Activated CD8-positive, alpha-beta T cell treated with anti-CD3 and anti-CD28 coated beads for 36 hours (primary cell): ENCODE measurements at places on chromosomes 6 and 20. TPM values are rescaled to one million over a fixed set of nuclear protein-coding genes. Genes with fewer than 3 reads are reported as not detected.

The EPB41L1 gene
- 1.0 TPM for total RNA-seq

The PEX6 gene
- total RNA-seq, result 7.3 TPM

The ZSCAN31 gene
- 1.6 TPM for total RNA-seq

The RIPPLY2 gene
- not detected for total RNA-seq

The TM9SF4 gene
- total RNA-seq, result 39.5 TPM

The DOK5 gene
- 1.3 TPM for total RNA-seq

The CALHM4 gene
- total RNA-seq, result not detected

The PXDC1 gene
- 0.36 TPM for total RNA-seq

The LINC00237 gene
- not detected for total RNA-seq

The MYB gene
- total RNA-seq, result 53.6 TPM

The NKX2-2 gene
- not detected for total RNA-seq

The CLDN20 gene
- not detected for total RNA-seq

The PNPLA1 gene
- total RNA-seq, result not detected

The DNAH8 gene
- total RNA-seq, result not detected

The SPO11 gene
- total RNA-seq, result not detected

The RNF182 gene
- not detected for total RNA-seq

The FRMD1 gene
- total RNA-seq, result not detected

The FRS3 gene
- 4.1 TPM for total RNA-seq

The RUNX2 gene
- total RNA-seq, result 8.0 TPM

The PSMB8 gene
- total RNA-seq, result 370 TPM

The GABRR2 gene
- total RNA-seq, result 0.20 TPM

The GMDS gene
- 36.6 TPM for total RNA-seq
